Activated CD4-positive, alpha-beta memory T cell treated with anti-CD3 and anti-CD28 coated beads, Interleukin-2, amount 10 ng/mL, durations not matched to agents 7 days and 5 days (primary cell): ENCODE measurements at places on chromosomes 2 and 18. TPM values are rescaled to one million over a fixed set of nuclear protein-coding genes. Genes with fewer than 3 reads are reported as not detected.

DNA sequence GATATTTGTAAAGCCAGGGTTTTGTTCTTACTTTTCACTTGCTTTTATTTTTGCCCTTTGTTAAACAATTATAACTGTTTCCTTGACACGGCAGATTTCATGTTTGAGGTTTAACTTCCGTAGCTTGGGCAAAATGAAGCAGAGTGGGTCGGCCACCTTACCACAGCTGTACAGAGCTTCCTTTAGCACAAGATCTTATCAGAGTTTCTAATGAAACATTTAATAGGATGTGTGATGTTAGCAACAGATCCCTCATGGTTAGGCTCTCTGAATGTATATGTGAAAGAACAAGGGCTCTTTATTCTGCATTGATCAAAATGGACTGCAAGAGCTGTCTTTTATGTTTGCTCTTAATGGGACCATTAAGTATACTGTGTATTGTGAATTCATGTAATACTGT lies 22.3 kb downstream of the RNF125 start:
- no peaks in the 10 kb centered on the region for H3K27me3 ChIP-seq
- peak overlapping the region; percentile 96 for H3K27ac ChIP-seq
- peaks cover 67% of the 10 kb centered on the region for H3K4me1 ChIP-seq
- DNase-seq: peak; percentile 79

- no peak overlapping the region for H3K27ac ChIP-seq
- H3K4me3 ChIP-seq: no peak overlapping the region
- no peak for DNase-seq
- no peaks in the 10 kb centered on the region for H3K27me3 ChIP-seq
- H3K4me1 ChIP-seq: no peaks in the 10 kb centered on the region
Measured at GRCh38 chr2:107215401-107216350, 329.7 kb upstream of the ST6GAL2 start.

- H3K4me3 ChIP-seq: no peak overlapping the region
- peaks cover 56% of the 10 kb centered on the region for H3K4me1 ChIP-seq
- no peak overlapping the region for H3K27ac ChIP-seq
- peaks cover 74% of the 10 kb centered on the region for H3K36me3 ChIP-seq
- H3K27me3 ChIP-seq: no peaks in the 10 kb centered on the region
Measured at GRCh38 chr18:70197844-70198243, 7.6 kb downstream of the RTTN start.

Gene SPDYA
- 1.2 TPM for total RNA-seq

Gene RAD51AP2
- total RNA-seq: not detected

DNA sequence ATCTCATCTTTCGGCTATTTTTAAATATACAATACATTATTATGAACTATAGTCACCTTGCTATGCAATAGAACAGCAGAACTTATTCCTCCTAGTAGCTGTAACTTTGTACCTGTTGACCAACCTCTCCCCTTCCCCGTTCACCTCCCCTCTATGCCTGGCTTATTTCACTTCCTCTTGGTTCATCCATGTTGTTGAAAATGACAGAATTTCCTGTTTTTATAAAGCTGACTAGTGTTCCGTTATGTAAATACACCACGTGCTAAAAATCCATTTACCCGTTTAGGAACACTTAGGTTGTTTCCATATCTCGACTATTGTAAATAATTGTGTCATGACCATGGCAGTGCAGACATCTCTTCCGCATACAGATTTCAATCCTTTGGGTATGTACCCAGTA lies 10.3 kb downstream of the ALPI start:
- H3K27ac ChIP-seq: no peak overlapping the region
- no peak for DNase-seq
- H3K27me3 ChIP-seq: peaks cover 41% of the 10 kb centered on the region
- H3K4me1 ChIP-seq: no peaks in the 10 kb centered on the region
- H3K36me3 ChIP-seq: no peaks in the 10 kb centered on the region

DNA sequence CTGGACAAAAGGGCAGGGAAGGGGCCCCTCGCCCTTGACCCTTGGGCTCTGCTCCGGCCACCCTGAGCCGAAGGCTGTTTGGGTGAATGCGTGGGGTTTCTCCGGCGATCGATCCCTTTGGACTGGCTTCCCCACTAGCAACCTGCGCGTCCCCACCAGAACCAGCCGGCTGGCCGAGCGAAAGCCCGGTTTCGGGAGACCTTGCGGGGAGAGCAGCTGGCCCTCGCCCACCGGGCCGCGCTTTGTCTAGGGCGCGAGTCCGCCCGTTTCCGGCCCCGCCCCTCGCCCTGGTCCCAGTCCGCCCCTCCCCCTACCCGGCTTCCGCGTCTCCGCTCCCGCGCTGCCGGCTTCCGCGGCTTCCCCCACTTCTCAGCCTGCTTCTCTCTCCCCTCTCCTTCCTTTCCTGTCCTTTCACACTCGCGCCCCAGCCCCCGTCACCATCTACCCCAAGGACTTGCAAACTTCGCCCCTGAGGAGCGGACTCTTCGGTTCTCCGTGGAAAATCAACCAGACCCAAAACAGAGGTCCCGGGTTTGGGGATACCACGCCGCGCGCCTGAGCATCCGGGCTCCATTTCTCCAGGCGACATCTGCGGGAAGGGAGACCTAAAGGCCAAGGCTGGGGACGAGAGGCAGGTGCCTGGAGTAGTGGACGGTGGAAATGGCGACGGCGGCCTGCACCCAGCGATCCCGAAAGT lies 48.0 kb upstream of the ATP6V1B1 start:
- peak overlapping the region; percentile 54 for H3K4me3 ChIP-seq
- H3K27me3 ChIP-seq: peaks cover 82% of the 10 kb centered on the region
- peaks cover 26% of the 10 kb centered on the region for H3K4me1 ChIP-seq
- H3K27ac ChIP-seq: no peak overlapping the region
- peaks cover 6% of the 10 kb centered on the region for H3K36me3 ChIP-seq
- DNase-seq: peak; percentile 38

Gene IL37
- 0.48 TPM for total RNA-seq

- no peaks in the 10 kb centered on the region for H3K4me1 ChIP-seq
- peaks cover 13% of the 10 kb centered on the region for H3K27me3 ChIP-seq
- H3K36me3 ChIP-seq: no peaks in the 10 kb centered on the region
- H3K27ac ChIP-seq: no peak overlapping the region
- DNase-seq: peak; percentile 11
Measured at GRCh38 chr2:120431386-120432292, 85.7 kb downstream of the INHBB start.

- DNase-seq: no peak
- peaks cover 3% of the 10 kb centered on the region for H3K27me3 ChIP-seq
- H3K4me3 ChIP-seq: no peak overlapping the region
- H3K4me1 ChIP-seq: no peaks in the 10 kb centered on the region
Measured at GRCh38 chr2:241465543-241465942, 42.8 kb downstream of the STK25 start.

GRCh38 chr2:101111917-101112771 lies 39.0 kb downstream of the TBC1D8 start:
- no peak overlapping the region for H3K27ac ChIP-seq
- H3K4me3 ChIP-seq: no peak overlapping the region
- H3K4me1 ChIP-seq: no peaks in the 10 kb centered on the region
- no peak for DNase-seq
- H3K27me3 ChIP-seq: no peaks in the 10 kb centered on the region

Gene LYPD6
- total RNA-seq: not detected

DNA sequence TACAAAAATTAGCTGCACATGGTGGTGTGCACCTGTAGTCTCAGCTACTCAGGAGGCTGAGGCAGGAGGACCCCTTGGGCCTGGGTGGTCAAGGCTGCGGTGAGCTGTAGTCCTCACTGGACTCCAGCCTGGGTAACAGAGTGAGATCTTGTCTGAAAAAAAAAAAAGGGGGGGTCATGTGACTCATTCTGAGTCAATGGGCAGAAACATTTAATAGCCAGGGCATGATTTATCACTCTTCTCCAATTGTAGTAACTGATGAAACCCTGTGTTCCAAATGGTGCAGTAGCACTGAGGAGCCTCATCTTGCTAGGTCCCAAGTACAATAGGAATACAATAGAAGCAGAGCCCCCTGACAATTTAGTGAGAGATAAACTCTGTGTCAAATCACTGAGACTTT lies 78.9 kb upstream of the CCDC68 start:
- no peak overlapping the region for H3K4me3 ChIP-seq
- H3K27me3 ChIP-seq: no peaks in the 10 kb centered on the region
- no peaks in the 10 kb centered on the region for H3K4me1 ChIP-seq
- no peaks in the 10 kb centered on the region for H3K36me3 ChIP-seq

GRCh38 chr18:22639026-22639463 lies 221.3 kb upstream of the CTAGE1 start:
- no peak for DNase-seq
- no peaks in the 10 kb centered on the region for H3K27me3 ChIP-seq
- H3K4me3 ChIP-seq: no peak overlapping the region
- no peak overlapping the region for H3K27ac ChIP-seq
- no peaks in the 10 kb centered on the region for H3K36me3 ChIP-seq

Gene TMEM247
- not detected for total RNA-seq

- no peaks in the 10 kb centered on the region for H3K36me3 ChIP-seq
- H3K4me1 ChIP-seq: no peaks in the 10 kb centered on the region
- no peak overlapping the region for H3K4me3 ChIP-seq
- no peak overlapping the region for H3K27ac ChIP-seq
- H3K27me3 ChIP-seq: no peaks in the 10 kb centered on the region
- no peak for DNase-seq
Measured at GRCh38 chr18:77750006-77750405, 500.4 kb downstream of the GALR1 start.

Gene NRBP1
- 103 TPM for total RNA-seq

- DNase-seq: no peak
- no peak overlapping the region for H3K27ac ChIP-seq
- H3K27me3 ChIP-seq: no peaks in the 10 kb centered on the region
- H3K36me3 ChIP-seq: no peaks in the 10 kb centered on the region
- no peak overlapping the region for H3K4me3 ChIP-seq
Measured at GRCh38 chr2:135299658-135300244, 231.3 kb downstream of the ZRANB3 start.

DNA sequence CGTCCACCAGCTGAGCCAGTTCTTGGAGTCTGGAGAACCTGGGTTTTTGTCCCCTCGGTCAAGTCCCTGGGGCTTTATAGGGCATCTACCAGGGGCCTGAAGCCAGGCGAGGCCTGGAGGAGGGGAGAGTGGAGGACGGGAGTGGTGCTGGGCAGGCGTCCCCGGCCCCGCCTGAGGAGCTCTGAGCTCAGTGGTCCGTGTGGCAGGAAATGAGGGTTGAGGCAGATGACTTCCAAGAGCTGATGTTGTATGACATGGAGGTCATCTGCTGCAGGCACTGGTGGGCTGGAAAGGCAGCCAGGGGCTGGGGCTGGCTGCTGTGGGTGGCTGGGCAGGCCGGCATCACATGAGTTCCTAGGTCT lies 118.5 kb upstream of the HS6ST1 start:
- no peak for DNase-seq
- H3K27ac ChIP-seq: no peak overlapping the region
- peaks cover 4% of the 10 kb centered on the region for H3K27me3 ChIP-seq
- no peaks in the 10 kb centered on the region for H3K4me1 ChIP-seq
- no peak overlapping the region for H3K4me3 ChIP-seq

DNA sequence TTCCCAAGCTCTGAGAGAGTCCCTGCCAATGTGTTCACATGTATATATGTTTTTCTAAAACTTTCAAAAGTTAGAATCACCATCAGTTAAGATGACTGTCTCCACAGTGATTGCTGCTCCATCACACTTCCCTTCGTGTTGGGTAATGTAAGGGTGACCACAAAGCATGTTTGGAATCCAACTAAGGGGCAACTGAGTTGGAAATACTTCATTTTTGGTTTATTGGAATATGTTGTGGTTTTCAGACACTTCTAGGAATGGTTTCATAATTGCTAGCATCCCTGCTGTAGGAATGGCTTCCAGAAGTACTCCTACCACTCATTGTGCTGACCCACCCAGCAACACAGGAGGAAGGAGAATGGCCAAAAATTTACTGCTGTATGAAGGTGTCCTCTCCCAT lies 212.5 kb upstream of the GULP1 start:
- no peak overlapping the region for H3K27ac ChIP-seq
- no peaks in the 10 kb centered on the region for H3K36me3 ChIP-seq
- no peaks in the 10 kb centered on the region for H3K4me1 ChIP-seq
- H3K27me3 ChIP-seq: no peaks in the 10 kb centered on the region
- no peak overlapping the region for H3K4me3 ChIP-seq
- no peak for DNase-seq

DNA sequence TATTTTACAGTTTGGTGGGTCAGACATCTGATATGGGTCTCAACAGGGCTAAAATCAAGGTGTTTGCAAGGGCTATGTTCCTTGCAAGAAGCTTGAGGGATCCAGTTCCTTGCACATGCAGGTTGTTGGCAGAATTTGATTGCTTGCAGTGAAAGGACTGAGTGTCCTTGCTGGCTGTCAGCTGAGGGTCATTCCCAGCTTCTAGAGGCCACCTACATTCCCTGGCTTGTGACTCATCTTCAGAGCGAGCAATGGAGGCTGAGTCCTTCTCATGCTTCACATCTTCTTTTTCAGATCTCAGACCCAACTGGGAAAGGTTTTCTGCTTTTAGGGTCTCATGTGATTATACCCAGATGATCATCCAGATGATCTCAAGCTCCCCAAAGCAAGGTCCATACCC lies 12.4 kb downstream of the MEX3C start:
- H3K27me3 ChIP-seq: no peaks in the 10 kb centered on the region
- H3K4me3 ChIP-seq: no peak overlapping the region
- no peak for DNase-seq

Gene KLHL30
- not detected for total RNA-seq

Gene POTEC
- total RNA-seq: not detected

GRCh38 chr2:226776104-226776503 lies 23.5 kb downstream of the IRS1 start:
- no peak for DNase-seq
- H3K4me1 ChIP-seq: peaks cover 30% of the 10 kb centered on the region
- H3K36me3 ChIP-seq: peaks cover 33% of the 10 kb centered on the region
- no peak overlapping the region for H3K4me3 ChIP-seq
- H3K27me3 ChIP-seq: peaks cover 5% of the 10 kb centered on the region
- H3K27ac ChIP-seq: no peak overlapping the region

- no peaks in the 10 kb centered on the region for H3K27me3 ChIP-seq
- peaks cover 6% of the 10 kb centered on the region for H3K4me1 ChIP-seq
- H3K4me3 ChIP-seq: no peak overlapping the region
- H3K27ac ChIP-seq: no peak overlapping the region
- no peak for DNase-seq
Measured at GRCh38 chr2:222907048-222907447, 46.2 kb downstream of the ACSL3 start.

Gene SUCLG1
- total RNA-seq: 66.1 TPM

GRCh38 chr2:176682278-176682677 lies 413.0 kb downstream of the MTX2 start:
- H3K4me3 ChIP-seq: no peak overlapping the region
- DNase-seq: no peak
- H3K27me3 ChIP-seq: peaks cover 43% of the 10 kb centered on the region
- no peak overlapping the region for H3K27ac ChIP-seq

- H3K27me3 ChIP-seq: peaks cover 62% of the 10 kb centered on the region
- no peaks in the 10 kb centered on the region for H3K36me3 ChIP-seq
- no peak overlapping the region for H3K27ac ChIP-seq
- H3K4me3 ChIP-seq: no peak overlapping the region
- H3K4me1 ChIP-seq: no peaks in the 10 kb centered on the region
Measured at GRCh38 chr2:54716375-54716774, 7.1 kb upstream of the EML6 start.

GRCh38 chr2:214591366-214591765 lies 180.5 kb downstream of the VWC2L start:
- DNase-seq: no peak
- H3K36me3 ChIP-seq: no peaks in the 10 kb centered on the region
- H3K4me1 ChIP-seq: no peaks in the 10 kb centered on the region
- no peak overlapping the region for H3K27ac ChIP-seq
- no peaks in the 10 kb centered on the region for H3K27me3 ChIP-seq
- H3K4me3 ChIP-seq: no peak overlapping the region

- H3K36me3 ChIP-seq: no peaks in the 10 kb centered on the region
- no peak overlapping the region for H3K4me3 ChIP-seq
- no peak overlapping the region for H3K27ac ChIP-seq
- H3K4me1 ChIP-seq: no peaks in the 10 kb centered on the region
Measured at GRCh38 chr2:178761759-178762371, 45.4 kb downstream of the TTN start.
